ENCODE measurements at places on chromosomes 11 and 22. TPM values are rescaled to one million over a fixed set of nuclear protein-coding genes. Genes with fewer than 3 reads are reported as not detected.

CRACR2B gene
- total RNA-seq = 6.5 TPM

DNA sequence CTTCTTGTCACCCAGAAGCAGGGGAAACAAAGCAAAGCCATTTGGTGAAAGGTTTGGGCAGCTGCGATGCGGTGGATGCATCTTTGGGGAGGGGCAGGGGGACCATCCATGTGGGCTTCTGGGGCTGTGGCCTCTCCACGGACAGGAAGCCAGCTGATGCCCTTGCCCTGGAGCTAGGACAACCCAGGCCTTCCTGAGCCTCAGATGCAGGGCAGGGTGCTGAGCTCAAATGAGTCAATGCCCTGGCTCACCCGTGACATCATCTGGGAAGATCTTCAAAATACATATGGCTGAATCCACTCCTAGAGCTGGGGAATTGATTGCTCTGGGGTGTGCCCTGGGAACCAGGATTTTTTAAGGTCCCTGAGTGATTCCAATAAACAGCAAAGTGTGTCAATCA, 1418.2 kb downstream of the TBC1D22A start:
- DNase-seq = no peak

DNA sequence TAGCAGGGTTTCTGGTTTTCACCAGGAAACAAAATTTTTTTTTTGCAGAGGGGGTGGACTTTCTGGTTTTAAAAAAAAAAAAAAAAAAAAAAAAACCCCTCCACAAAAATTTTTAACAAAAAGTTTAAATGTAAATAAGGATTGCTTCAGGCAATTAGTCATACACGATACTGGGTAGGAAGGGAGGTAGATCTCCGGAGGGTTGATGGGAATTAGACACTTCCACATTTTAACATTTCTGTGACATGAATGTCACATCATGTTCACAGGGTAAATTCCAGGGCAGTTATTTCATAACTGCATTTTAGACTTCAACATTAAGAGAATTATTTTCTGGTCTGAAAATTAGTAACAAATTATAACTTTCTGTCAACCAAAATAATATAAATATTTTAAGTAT, 15.9 kb downstream of the NUP98 start:
- DNase-seq = no peak

DNA sequence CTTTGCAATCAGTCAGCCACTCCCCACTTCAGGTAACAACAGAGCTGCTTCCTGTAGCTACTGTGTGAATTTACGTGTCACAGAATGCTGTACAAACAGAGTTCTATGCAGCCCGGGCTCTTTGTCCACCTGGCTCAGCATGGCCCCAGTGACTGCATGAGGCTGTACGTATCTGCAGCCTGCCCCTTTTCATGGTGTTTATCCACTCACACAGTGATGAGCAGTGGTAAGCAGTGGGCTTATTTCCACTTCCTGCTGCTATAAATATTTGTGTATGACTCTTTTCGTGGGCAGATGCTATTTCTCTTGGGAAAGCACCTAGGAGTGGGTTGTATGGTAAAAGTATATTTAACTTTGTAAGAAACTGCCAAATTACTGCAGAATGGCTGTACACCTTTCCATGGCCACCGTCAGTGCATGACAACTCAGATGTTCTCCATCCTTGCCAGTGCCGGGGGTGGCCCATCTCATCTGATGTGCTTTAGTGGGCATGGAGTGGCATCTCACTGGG, 43.3 kb downstream of the MYEOV start:
- DNase-seq = no peak

- peak; percentile 79 for DNase-seq
These were observed 784 bp upstream of the SLC43A3 start for GRCh38 chr11:57427727-57428082.
